ENCODE measurements at places on chromosomes 5 and 9.

- no peak for DNase-seq
These were observed 92.9 kb upstream of the PIK3R1 start for GRCh38 chr5:68122439-68123328.

DNA sequence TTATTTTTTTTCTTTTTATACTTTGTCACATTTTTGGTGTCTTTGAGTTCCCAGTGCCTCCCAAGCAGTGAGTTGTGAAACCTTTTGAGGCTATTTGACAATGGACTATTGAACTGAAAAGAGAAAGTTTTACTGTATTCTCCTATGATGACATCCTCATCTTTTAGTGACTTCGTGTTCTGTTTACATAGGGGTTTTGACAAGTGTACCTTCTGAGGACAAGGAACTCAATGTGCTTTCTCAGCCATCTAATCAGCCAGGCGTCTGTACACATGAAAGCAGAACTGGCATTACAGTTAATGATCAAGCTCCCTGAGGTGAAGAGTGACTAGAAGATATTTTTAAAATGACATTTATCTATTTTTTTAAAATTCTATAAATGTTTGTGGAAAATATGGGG lies 175.5 kb downstream of the ANXA1 start:
- DNase-seq = no peak

DNA sequence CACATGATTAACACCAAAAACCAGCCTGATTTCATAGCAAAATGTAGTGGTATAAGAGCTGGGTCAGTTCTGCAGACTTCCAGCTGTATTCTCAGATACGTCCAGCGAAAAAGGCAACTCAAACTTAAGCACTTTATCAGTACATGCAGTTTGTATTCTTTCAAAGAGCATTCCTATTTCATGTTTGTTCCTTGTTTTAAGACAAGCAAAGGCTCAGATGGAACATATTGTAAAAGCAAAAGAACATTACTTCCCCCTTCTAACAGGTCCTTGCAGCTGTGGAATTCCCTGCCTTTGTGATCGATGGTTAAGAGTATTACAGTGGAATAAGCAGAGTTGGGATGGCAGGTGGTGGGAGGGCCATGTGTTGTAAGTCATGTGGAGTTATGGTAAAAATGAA lies 86.3 kb upstream of the GRHPR start:
- DNase-seq = no peak

DNA sequence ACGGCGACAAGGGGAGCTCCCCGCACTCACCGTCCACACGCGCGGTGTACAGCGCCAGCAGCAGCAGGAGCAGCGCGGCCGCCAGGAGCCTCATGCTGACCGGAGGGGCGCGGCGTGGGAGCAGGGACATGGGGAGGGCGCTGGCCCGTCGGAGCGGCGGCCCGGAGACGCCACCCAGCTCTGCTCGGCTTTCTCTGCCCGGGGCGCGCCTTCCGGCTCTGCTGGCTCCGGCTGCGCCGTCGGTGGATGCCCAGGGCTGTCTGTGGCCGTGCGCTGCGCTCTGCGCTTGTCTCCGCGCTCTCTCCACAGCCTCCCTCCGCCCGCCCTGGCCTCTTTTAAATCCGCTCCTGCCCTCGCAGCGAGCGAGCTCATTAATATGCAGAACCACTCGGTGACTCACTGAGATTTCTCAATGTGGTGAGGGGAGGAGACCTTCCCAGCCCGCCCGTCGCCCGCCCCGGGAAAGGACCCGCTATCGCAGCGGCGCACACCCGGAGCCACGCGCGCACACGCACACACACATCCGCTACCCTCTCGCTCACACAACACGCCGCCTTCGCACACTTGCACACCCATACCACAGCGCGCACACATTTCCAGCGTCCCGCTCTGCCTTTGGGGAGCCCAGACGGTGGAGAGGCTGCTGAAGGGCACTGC lies at the start of gene CXCL14:
Gene CXCL14 (minus strand): TSS at position 307 of the 657 bp plus-strand sequence. CDS start 213 bp downstream, at position 94.
- DNase-seq = no peak

DNA sequence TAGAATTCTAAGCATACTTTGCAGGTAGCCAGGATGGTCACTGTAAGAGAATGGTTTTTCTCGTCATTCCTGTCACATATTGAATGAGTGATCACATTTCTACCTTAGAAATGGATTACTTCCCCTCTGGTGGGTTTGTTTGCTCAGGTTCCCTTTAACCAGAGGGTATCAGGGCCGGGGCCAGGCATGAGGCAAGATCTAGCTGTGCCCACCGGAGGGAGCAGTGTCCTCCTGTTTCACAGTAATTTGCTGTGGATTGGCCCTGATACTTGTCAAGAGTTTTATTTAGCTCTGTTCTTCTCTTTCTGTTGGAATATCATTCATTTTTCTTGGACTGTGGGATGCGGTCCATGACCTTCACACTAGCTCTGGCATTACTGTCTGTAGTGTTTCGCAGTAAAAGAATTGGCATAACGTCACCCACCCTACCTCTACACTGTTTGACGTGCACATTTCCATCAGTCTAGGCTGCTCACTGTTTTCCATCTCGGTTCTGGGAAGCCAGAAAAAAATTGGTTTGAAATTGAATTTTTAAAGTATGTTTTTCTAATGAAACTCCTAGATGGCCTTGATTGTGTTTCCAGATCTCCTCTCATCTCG lies 42.4 kb upstream of the ZBED3 start:
- no peak for DNase-seq

Data from NCI-H510A treated with DMSO at 0.1 percent for 48 hours (cell line).